HFFc6 (cell line): ENCODE measurements at places on chromosomes 12 and 14.

GRCh38 chr14:60090864-60091519 lies 731 bp upstream of the PCNX4 start:
- no peak for DNase-seq

DNA sequence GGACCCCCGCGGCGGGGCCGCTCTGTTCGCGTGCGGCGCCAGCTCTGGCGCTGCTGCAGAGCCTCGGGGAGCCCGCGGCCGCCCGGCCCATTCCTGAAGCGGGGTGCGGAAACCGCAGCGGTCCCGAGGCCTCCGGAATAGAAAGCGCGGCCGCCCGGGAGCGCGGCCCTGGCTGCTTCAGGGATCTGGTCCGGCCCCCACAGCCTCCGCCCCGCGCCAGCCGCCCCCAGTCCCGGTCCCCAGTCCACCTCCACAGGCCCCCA lies 204 bp downstream of the HSP90AA1 start:
- no peak for DNase-seq

DNA sequence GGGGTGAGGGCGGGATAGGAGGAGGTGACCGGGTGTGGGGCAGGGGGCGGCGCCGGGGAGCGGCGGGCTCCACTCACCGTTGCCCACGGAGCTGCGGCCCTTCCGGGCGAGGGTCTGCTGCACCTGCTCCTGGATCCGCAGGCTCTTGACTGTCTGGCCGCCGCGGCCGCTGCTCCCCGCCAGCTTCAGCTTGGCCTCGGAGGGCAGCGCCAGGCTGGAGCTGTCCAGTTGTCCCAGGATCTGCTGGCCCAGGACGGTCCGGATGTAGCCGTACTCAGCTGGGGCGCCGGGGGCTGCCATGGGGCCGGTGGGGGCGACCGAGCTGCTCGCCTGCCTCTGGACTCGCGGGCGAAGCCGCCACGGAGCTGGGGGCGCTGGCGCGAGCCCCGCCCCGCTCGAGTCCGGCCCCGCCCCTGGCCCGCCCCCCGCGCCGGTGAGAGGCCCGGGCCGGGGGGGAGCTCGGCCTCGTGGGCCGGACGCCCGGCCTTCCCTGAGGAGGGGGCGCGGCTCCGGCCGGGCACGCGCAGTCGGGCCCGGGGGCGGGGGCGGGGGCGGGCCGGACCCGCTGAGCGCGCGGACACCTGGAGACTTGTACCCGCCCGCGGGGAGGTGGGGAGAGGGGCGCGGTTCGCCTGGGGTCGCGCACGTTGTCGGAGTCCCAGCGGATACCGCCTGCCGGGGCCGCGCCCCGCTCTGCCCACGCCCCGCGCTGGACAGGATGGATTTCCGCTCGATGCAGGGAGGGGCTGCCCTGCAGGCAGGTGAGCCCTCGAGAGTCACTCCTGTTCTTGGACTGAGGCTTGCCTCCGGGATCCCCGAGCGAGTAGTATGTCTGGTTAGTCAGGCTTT lies at the start of gene PKP2:
PKP2 (minus strand) TSS at position 346 of the 849 bp plus-strand sequence; CDS start at position 300, 46 bp downstream.
- DNase-seq, result no peak

GRCh38 chr14:90922141-90922540 lies 105.9 kb upstream of the TTC7B start:
- DNase-seq, result no peak

DNA sequence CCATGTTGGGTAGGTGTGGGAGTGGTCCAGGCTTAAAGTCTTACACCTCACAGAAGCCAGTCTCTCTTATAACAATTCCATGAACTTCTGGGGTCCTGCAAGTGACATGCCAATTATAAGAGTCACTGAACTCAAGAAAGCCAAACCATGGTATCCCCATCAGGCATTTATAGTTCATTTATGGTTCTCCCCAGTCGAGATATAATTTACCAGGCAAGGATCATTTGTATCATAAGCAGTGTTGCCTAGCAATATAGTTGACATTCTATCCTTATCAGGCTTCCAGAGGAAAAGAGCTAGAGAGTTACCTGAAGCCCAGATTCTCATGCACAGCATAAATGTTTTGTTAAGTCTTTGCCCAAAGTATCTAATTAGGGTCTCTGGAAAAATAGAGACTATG lies 8.1 kb downstream of the JKAMP start:
- no peak for DNase-seq

GRCh38 chr12:122646517-122647217 lies 56.5 kb downstream of the HCAR2 start:
- DNase-seq, result peak; percentile 80

GRCh38 chr14:71751264-71751663 lies 181.0 kb upstream of the RGS6 start:
- no peak for DNase-seq

DNA sequence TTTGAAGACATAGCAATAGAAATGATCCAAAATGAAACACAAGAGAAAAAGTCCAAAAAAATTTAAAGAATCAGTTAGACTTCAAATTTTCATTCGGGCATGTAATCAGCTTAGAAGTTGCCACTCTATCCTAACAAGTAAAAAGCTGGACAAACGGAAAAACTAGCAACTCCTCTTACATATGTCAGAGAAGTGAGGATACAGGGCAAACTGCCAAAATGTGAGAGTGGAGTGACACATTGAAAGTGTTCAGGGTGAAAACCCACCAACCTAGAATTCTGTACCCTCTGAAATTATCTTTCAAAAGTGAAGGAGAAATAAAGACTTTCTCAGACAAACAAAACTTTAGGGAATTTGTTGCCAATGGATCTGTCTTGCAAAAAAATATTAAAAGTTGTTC lies 42.0 kb upstream of the CHPT1 start:
- no peak for DNase-seq

DNA sequence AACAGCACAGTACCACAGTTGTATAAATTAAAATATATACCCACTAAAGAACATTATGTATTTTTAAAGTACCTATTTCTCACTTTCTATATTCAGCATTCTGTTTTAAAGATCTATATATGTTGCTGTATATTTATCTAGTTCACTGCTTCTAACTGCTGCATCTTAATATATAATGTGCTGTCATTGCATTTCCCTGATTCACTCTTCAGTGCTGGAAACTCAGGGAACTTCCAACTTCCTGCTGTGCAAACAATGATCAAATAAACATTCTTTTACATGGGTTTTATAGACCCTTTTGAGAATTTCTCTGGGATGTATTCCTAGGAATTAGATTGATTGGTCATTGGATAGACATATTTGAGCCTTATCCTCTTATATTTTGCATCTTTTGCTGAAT lies 379.1 kb downstream of the APAF1 start:
- no peak for DNase-seq

- no peak for DNase-seq
These were observed 303.9 kb upstream of the LRFN5 start for GRCh38 chr14:41302776-41303175.

DNA sequence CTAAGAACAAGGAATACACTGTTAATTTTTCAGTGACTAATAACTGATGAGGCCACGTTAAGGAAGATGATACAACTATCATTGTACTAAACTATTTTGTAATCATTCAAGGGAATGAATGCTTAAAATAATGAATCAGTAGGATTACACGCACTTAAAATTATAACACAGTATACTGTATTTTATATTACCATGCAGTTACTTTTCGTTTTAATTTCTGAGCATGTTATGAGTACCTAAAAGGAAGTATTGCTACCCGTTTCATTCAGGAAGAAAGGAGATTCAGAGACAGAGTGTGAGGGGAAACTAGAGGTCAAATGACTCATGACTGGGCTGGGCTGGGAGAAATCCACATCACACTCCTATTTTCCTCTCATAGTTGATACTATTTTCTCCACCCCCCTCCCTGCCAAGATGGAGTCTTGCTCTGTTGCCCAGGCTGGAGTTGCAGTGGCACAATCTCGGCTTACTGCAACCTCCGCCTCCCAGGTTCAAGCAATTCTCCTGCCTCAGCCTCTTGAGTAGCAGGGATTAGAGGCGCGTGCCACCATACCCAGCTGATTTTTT lies 202.0 kb downstream of the PPM1H start:
- peak; percentile 50 for DNase-seq

GRCh38 chr14:49249022-49249421 lies 337.2 kb downstream of the RPS29 start:
- DNase-seq, result no peak

DNA sequence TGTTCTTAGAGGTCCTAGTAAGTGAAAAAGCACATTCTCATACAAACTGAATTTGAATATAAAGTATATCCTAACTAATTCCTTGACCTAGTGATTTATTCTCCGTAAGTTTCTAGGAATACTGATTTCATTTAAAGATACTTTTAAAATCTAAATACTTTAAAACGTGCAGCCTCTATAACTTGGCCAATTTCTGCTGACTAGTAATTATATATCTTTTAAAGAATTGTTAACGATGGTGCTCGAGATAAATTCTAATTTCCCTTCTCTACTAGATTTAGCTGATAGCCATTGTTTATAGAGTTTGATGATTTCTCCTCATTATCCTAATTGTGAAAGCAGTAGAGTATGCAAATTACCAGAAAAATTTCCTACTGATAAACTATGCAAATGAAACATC lies 257.9 kb downstream of the ADAMTS20 start:
- DNase-seq, result no peak

DNA sequence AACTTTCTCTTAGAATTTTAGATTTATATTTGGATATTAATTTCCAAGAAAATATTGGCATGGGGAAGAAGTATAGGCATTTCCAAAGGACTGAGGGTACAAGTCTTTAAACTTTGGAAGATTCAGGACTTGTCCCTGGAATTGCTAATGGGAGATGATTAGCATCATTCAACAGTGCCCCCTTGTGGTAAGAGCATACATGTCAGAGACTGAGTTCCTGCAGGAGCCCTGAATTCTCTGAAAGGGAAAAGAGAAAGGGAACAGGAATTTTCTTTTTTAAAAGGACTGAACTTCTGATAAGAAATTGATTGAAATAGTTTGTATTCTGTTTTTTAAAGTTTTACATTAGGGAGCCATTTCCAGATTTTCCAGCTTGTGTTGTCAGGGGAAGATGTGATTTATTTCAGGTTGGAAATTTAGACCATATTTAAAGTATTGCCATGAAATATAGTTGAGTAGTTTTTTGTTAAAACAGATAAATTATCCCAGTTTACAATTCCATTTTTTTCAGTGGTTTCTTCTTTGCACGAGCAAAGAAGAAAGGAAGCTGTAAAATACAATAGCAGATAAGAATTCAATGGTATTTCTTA lies 44.0 kb upstream of the REP15 start:
- DNase-seq, result peak; percentile 71

DNA sequence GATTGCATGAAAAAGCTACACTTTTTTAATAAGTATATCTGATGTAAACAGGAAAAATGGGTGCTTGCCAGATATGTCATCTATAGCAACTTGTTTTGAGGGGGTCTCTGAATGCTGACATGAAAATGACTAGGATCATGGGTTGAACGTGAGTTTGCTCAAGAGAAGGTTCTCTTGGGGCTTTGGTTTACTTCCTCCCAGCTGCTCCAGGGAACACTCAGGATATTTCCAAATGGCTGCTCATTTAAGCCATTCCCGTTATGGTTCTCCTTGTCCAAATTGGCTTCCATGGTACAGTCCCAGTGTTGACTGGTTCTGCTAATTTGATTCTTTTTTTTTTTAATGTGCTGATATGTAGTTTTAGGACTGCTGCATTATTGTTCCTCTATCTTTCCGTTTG lies 118.3 kb downstream of the ETV6 start:
- DNase-seq, result no peak
